Putamen (tissue), 1 donor: ENCODE measurements at places on chromosomes 7 and 10.

DNA sequence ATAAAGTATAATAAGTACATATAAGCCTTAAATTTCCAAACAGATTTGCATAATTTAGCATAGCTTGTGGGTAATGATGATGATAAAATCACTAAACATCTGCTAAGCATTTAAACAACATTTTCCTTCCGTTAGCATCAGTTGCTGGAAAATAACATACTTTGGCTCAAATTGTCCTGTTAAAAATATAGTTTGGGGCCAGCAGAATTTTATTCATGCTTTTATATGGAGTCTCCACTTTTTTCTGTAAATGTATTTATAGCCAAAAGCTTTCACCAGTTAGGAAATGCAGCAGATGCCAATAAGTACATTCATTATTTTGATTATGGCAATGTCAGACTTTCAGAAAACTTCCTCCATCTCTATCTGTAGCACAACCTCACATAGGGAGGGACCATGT is 107.2 kb downstream of the CNTNAP2 start:
- DNase-seq: no peak

DNA sequence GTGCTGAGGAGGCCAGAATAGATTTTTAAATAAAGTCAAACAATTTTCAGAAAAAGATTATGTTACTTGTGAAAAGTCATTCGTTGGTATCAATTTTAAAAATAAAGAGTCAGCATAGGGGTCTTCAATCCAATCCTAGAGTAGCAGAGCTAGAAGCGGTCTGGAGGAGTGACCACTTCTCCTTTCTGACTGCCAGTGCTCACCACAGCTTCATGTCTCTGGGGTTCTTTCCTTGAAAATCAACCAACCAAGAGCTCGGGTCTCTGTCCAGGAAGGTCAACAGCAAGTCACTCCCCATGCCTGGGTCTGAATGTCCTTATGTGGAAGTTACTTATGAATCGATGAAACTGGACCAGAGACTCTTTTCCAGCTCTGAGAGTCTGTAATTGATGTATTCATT is 14.3 kb downstream of the PTPRN2 start:
- DNase-seq: no peak

GRCh38 chr10:96683710-96684109 is 36.6 kb downstream of the PIK3AP1 start:
- DNase-seq: no peak

GRCh38 chr10:96017191-96017687 is 26.1 kb upstream of the CCNJ start:
- peak; percentile 31 for DNase-seq

GRCh38 chr7:83782628-83783027 is 133.7 kb upstream of the SEMA3E start:
- DNase-seq: no peak
